Immature natural killer cell (primary cell): ENCODE measurements at places on chromosomes 5 and 9. TPM values are rescaled to one million over a fixed set of nuclear protein-coding genes. Genes with fewer than 3 reads are reported as not detected.
A peak's percentile ranks its signal among the peaks of the same experiment; 100 is the strongest.

GRCh38 chr5:127899214-127899610 is 184.4 kb upstream of the SLC12A2 start:
- DNase-seq, result no peak

DNA sequence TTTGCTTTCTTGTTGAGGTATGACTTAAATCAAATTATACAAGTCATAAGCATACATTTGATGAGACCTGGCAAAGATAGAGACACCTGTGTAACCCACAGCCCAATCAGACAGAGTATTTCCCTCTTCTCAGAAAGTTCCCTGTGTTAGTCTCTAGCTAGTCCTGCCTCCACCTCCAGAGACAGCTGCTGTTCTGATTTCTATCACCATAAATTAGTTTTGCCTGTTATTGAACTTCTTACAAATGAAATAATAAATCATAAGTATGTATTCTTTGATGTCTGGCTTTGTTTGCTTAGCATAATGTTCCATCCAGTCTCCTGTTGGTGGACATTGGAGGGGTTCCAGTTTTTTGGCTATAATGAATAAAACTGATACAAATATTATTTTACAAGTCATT is 194.5 kb downstream of the ICE1 start:
- no peak for DNase-seq

DNA sequence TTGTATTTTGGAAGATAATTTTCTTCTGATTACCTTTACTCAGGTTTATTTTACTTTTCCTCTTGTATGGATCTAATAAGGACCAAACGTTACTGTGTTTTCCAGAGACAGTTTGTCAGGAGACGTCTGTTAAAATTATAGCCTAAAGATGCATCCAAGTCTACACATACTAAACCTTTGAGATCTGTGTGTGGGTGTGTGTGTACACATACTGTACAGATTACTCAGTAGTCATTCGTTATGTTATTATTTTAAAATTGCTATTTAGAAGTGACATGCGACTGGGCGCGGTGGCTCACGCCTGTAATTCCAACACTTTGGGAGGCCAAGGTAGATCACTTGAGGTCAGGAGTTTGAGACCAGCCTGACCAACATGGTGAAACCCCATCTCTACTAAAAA is 51.6 kb upstream of the CNTLN start:
- no peak for DNase-seq

GRCh38 chr5:148685520-148686134 is 31.3 kb upstream of the HTR4 start:
- no peak for DNase-seq

- no peak for DNase-seq
These were observed 128.0 kb downstream of the SLC1A3 start for GRCh38 chr5:36734422-36734821.

GRCh38 chr9:110048976-110049698 is 158.8 kb downstream of the C9orf152 start:
- no peak for DNase-seq

DNA sequence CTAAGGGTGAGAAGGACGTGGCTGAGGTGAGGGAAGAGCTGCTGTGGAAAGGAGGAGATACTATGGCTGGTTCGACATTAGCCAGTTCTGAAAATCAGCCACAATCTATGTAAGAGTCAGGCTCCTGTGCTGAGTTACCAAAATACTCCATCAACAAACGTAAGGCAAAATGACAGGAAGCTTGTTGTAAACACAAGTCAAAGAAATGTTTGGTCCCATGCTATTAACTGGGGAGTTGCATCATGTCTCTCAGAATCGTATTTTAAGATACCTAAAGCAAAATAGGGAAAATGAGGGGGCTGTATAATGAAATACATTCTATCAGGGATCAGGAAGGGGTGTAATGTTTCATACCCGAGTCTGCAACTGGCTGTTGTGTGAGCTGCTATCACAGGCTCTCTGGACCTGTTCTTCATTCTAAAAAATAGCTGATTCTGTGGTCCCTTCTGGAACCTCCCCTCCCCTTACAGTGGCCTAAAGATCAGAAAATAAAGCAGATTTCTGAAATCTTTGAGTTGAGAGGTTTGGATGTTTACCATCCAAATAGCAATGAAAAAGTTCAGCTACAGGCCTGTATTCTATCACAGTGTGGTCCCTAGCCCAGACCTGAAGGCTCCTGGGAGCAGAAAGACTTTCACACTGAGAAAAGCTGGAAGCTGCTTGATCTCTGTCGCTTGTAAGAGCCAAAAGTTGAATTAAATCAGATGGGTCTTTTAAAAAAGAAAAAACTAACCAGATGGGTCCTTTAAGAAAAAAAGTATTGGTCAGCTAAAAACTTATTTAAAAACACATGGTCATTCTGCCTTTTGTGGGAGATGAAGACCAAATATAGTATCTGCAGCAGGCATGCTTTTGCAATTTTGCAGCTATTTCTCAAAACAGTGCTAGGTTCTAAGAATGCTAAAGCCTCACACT is 97.8 kb upstream of the SMC5 start:
- DNase-seq, result no peak

- no peak for DNase-seq
These were observed 33.1 kb upstream of the ORM1 start for GRCh38 chr9:114289571-114290481.

DNA sequence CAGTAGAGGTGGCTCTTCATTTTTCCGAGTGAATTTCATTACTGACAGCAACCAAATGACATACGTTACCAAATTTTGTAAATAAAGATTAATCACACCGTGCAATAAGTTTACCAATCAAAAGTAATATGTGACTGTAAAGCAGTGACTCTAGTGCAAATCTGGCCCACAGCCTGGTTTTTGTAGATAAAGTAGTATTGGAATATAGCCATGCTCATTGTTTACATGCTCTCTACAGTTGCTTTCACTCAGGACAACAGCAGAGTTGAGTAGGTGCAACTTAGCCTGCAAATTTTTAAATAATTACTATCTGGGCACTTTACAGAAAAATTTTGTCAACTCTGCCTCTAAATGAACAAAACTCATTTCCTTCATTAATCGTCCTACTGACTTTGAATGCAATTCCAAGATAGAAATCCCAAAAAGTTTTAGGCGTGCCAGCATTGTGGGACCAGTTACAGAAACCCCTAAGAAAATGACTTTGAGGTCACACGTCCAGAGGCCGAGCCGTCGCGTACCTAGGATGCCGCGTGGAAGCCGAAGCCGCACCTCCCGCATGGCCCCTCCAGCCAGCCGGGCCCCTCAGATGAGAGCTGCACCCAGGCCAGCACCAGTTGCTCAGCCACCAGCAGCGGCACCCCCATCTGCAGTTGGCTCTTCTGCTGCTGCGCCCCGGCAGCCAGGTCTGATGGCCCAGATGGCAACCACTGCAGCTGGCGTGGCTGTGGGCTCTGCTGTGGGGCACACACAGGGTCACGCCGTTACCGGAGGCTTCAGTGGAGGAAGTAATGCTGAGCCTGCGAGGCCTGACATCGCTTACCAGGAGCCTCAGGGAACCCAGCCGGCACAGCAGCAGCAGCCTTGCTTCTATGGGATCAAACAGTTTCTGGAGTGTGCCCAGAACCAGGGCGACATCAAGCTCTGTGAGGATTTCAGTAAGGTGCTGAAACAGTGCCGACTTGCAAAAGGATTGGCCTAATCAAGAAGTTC is 180.7 kb upstream of the TLE4 start:
- DNase-seq, result no peak

- DNase-seq, result no peak
These were observed 108.1 kb upstream of the MVB12B start for GRCh38 chr9:126218359-126219125.

DNA sequence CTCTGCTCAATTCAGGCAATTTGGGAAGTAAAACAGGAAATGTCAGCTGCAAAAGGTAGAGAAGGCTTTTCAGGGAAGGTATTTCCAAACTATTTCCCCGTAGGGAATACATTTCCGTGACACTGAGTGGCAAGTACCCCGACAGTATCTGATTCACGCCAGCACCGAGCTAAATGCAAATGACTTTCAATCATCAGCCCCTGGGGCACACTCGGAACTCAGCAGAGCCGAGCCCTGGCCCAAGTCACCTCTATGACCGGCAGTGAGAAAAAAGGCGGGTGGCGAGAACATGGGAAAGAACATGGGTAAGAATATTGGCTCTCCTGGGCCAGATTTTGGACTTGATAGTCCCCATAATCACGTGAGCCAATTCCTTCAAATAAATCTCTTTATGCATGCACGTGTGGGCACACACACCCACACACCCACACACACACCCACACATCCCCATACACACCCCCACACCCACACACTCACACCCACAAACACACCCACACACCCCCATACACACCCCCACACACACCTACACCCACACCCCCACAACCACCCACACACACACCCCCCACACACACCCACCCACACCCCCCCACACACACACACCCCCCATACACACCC is 43.0 kb downstream of the COL23A1 start:
- no peak for DNase-seq

GRCh38 chr9:122088880-122089706 is 4.0 kb downstream of the TTLL11 start:
- DNase-seq, result no peak

DNA sequence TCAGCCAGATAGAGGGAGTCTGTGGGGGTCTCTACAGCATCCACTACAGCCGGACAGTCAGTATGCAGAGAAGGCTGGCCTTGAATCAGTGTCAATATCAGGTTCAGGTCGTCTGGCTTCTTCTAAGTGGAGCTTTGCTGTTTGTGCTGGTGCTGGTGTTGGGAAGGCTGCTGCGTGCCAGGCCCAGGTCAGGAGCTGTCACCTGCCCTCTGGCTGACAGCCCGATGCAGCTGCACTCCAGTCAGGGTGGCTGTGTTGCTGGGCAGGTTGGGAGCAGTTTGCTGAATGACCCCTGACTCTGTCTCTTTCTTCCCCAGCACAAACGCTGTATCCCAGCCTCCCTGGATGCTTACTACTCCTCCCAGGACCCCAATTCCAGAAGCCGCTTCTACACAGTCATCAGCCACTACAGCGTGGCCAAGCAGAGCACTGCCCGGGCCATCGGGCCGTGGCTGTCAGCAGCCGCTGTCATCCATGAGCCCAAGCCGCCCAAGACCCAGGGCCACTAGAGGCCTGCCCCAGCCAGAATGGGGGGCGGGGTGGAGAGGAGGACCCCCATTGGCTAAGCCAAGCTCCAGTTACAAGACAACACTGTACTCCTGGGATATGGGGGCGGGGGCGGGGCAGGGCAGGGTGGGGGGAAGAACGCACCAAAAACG is 61.6 kb downstream of the NSG2 start:
- DNase-seq, result no peak

GRCh38 chr9:121757281-121757585 is 105.8 kb downstream of the DAB2IP start:
- DNase-seq, result no peak

DNA sequence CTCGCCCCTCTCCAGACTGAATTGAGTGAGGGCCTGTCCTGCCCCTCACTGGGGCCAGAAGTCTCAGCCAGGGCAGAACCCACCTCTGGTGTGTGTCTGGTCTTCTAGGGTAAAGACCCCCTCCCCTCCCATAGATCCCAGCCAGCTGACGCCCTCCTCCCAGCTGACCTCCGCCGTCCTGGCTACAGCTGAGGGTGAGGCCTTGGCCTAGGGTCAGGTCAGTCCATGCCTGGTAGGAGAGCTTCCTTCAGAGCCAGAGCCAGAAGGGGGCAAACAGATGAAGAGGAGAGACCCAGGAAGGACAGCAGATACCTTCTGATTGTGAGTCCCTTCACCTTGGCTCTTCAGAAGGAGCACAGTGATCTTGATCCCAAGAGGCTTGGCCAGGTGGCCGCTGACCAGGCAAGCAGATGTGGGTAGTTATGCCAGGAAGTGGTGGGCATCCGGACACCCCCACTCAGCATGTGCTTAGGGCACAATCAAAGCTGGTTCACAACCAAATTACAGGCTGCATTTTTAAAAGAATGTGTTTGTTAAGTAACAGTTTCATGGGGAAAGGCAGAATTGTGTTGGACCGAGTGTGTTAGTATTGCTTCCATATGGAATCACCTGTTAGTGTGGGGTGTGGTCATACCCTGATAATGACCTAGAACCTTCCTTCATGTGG is 29.9 kb downstream of the JADE2 start:
- peak; percentile 7 for DNase-seq

DNA sequence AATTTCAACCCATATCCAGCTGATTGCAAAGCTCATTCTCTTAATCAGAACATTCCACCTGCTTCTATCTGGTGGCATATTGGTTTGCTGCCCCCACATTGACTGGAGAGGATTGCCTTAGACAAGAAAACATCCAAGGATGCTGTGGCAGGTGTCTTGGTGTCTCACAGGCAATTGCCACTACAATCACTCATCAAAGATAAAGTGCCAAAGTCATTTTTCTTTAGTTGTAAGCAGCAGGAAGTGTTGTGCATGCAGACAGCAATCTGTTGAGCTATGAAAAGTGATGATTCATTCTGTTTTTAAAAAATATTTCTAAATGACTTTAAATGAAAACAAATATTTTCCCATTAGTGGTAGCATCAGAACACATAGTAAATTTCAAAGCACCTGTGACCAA is 53.9 kb downstream of the CDH6 start:
- no peak for DNase-seq

GRCh38 chr9:131418143-131419025 is 24.5 kb downstream of the PRRC2B start:
- DNase-seq, result no peak

DNA sequence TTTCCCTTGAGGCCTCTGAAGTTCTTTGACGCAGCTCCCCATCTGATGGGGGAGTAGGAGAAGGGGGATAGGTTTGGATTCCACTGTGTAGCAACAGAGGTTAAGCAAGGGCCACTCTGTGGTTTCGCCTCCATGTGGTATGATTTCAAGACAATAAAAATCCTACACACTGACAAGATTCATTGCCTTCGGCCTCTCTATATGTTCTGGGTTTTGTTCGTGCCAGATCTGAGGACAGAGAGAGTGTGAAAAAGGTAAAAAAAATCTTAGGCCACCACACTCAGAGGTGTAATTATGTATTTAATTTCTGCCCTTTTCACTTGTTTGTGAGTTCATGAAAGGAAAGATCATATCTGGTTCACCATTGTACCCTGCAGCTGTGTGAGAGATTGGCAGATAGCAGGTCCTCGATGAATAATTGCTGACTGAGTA is 715.2 kb upstream of the ZNF608 start:
- no peak for DNase-seq

- DNase-seq, result no peak
These were observed 48.3 kb downstream of the TTC1 start for GRCh38 chr5:160057256-160057655.

- DNase-seq, result no peak
These were observed 169.2 kb upstream of the TARS1 start for GRCh38 chr5:33271606-33272005.

- peak; percentile 73 for DNase-seq
These were observed 4.0 kb upstream of the TMEM250 start for GRCh38 chr9:136122425-136123383.

DNA sequence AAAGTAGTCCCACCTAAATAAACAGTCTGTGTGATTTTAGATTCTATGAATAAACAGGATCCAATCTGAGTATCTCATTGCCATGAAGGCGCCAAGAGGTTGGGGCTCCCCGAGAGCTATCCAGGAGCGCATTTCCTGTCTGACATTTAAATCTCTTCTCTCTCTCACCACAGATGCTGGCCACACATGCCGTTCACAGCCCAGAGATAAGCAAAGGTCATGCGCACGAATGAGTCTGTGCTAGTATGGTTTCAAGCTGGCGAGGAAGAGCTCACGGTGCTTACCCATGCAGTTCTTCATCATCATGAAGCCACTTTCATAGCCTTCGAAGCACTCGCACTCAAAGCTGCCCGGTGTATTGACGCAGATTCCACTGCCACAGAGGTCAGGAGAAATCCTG is 199.4 kb downstream of the FBN2 start:
- no peak for DNase-seq

Gene TRIM36
- polyA plus RNA-seq, result not detected

Gene ORM2
- polyA plus RNA-seq, result not detected

Gene DRD1
- polyA plus RNA-seq, result not detected

Gene PCDHGB7
- not detected for polyA plus RNA-seq

Gene CNTFR
- polyA plus RNA-seq, result not detected

Gene TNC
- not detected for polyA plus RNA-seq

Gene CDHR2
- polyA plus RNA-seq, result not detected

Gene SLC2A6
- 8.0 TPM for polyA plus RNA-seq

Gene RCL1
- 13.6 TPM for polyA plus RNA-seq
